Renal cortex interstitium (tissue), 15 donors: ENCODE measurements at places on chromosomes 6 and 20. TPM values are rescaled to one million over a fixed set of nuclear protein-coding genes. Genes with fewer than 3 reads are reported as not detected.

GRCh38 chr6:17211101-17211500, 70.1 kb upstream of the RBM24 start:
- no peak for DNase-seq

GRCh38 chr6:63447134-63447533, 125.1 kb upstream of the LOC128125822 start:
- no peak for DNase-seq

The HLA-DQA2 gene
- not detected for polyA plus RNA-seq

The EYA2 gene
- polyA plus RNA-seq, result 0.95 TPM

GRCh38 chr6:111183702-111184517, 96.6 kb downstream of the SLC16A10 start:
- DNase-seq, result no peak

The SLA2 gene
- polyA plus RNA-seq, result 0.55 TPM

DNA sequence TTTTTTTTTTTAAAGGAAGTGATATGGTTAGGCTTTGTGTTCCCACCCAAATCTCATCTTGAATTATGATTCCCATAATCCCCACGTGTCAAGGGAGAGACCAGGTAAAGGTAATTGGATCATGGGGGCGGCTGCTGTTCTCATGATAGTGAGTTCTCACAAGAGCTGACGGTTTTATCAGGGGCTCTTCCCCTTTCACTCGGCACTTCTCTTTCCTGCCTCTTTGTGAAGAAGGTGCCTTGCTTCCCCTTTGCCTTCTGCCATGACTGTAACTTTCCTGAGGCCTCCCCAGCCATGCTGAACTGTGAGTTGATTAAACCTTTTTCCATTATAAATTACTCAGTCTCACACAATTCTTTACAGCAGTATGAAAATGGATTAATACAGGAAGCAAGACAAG, 64.3 kb downstream of the ZFP64 start:
- DNase-seq, result no peak

The DDX27 gene
- 47.1 TPM for polyA plus RNA-seq

The LKAAEAR1 gene
- polyA plus RNA-seq, result 0.40 TPM

GRCh38 chr20:32240205-32240604, 32.5 kb downstream of the POFUT1 start:
- no peak for DNase-seq

The SCRT2 gene
- polyA plus RNA-seq, result 0.05 TPM

The ZNF165 gene
- 5.4 TPM for polyA plus RNA-seq

DNA sequence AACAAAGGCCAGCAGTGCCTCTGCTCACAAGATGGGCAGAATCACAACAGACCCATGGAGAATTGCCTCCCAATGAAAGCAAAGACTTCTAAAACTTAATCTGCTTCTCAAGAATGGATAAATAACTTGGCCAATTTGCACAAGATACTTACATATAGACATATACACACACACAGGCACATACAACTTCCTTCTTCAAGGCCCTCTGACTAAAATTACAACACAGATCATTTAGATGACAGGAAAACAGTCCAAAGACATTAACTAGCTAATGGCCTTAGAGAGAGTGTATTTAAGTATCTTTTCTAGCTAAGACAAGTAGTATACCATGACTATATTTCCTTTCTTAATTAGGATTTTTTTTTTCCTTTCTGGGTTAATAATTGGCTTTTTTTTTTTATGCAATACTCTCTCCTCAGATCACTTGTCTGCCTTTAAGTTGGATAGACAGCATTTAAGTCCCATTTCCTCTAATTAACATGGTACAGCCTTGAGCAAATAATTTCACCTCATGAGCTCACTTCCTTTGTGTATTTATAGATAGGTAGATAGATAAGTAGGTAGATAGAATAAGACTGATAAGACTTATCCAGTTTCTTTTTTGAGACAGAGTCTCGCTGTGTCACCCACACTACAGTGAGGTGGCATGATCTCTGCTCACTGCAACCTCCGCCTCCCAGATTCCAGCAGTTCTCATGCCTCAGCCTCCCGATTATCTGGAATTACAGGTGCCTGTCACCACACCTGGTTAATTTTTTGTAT, 70.0 kb downstream of the NRSN1 start:
- DNase-seq, result no peak

DNA sequence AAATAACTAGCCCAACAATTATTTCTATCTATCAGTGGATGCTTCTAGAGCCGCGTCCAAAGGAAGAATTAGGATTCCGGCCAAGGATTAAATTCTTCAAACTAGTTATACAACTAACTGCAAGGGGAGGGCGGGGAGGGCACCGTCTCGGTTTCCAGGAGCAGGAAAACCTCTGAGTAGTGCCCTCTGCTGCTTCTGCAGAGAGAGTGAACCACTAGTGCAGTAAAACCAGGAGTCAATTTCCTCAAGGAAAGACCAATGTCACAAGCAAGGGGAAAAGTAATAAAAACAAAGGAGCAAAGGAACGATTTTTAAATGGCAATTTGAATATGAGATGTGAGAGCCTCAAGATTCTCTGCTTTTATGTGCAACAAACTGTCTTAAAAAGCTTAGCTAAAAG, 16.5 kb upstream of the UBE2J1 start:
- DNase-seq, result no peak

The ZSCAN23 gene
- polyA plus RNA-seq, result 13.6 TPM

- DNase-seq, result no peak
These were observed 140.6 kb downstream of the TMEM242 start for GRCh38 chr6:157182503-157183264.

GRCh38 chr20:51411870-51412269, 130.6 kb downstream of the NFATC2 start:
- DNase-seq, result no peak

- DNase-seq, result no peak
These were observed 24.6 kb downstream of the GMEB2 start for GRCh38 chr20:63602321-63602720.

DNA sequence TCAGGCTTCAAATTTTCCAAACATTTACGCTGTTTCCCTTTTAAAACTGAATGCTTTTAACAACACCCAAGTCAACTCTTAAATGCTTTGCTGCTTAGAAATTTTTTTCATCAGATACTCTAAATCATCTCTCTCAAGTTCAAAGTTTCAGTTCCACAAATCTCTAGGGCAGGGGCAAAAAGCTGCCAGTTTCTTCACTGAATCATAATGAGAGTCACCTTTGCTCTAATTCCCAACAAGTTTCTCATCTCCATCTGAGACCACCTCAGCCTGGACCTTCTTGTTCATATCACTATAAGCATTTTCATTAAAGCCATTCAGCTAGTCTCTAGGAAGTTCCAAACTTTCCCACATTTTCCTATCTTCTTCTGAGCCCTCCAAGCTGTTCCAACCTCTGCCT, 69.1 kb downstream of the RNF217 start:
- DNase-seq, result no peak

GRCh38 chr6:134795691-134796090, 154.2 kb downstream of the ALDH8A1 start:
- no peak for DNase-seq

DNA sequence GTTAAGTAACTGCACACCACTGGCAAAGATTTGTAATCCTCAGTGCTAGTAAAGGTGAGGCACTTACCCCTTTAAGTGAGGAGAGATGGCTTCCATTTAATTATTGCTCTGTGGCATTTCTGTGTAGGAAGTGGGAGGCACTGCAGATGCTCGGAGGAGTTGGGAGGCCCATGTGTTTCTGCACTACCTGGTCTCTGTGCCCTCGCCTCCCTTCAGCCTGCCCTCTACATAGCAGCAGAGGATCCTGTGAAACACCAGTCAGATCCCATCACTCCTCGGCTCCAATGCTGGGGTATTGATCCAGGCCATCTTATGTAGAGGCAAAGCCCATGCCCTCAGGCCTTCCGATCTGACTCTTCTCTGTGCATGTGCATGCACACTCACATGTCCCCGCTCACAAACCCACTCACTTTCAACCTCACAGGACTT, 67.0 kb downstream of the SLX4IP start:
- no peak for DNase-seq

The MCCD1 gene
- 17.9 TPM for polyA plus RNA-seq

GRCh38 chr6:56984884-56985283, 30.0 kb downstream of the BEND6 start:
- DNase-seq, result no peak

GRCh38 chr6:147707524-147707923, 199.0 kb downstream of the SAMD5 start:
- DNase-seq, result no peak

GRCh38 chr6:52335576-52335975, 26.4 kb upstream of the PAQR8 start:
- no peak for DNase-seq

- no peak for DNase-seq
These were observed 11.2 kb upstream of the SRXN1 start for GRCh38 chr20:664151-664550.

DNA sequence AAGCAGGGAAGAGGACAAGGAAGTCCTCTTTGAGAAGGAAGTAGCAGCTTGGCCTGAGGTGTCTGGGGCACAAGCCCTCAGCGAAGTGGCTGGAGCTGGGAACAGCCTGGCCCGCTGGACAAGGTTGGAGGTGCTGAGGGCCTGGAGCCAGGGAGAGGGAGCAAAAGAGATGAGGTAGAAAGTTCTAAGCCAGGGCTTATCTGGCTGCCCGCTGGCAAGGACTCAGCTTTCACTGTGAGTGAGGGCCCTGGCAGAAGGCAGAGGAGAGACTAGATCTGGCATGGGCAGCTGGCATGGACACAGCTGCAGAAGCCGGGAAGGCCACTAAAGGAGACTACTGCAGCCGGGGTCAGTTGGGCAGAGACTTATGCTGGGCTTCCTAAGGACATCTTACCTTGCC, 21.8 kb upstream of the PCMTD2 start:
- DNase-seq, result no peak

The ARHGAP40 gene
- 0.86 TPM for polyA plus RNA-seq

The GCNT2 gene
- polyA plus RNA-seq, result 21.2 TPM

The BMP5 gene
- polyA plus RNA-seq, result 2.9 TPM

The CAGE1 gene
- polyA plus RNA-seq, result not detected

- DNase-seq, result no peak
These were observed 506.6 kb downstream of the DHX35 start for GRCh38 chr20:39468703-39469102.

DNA sequence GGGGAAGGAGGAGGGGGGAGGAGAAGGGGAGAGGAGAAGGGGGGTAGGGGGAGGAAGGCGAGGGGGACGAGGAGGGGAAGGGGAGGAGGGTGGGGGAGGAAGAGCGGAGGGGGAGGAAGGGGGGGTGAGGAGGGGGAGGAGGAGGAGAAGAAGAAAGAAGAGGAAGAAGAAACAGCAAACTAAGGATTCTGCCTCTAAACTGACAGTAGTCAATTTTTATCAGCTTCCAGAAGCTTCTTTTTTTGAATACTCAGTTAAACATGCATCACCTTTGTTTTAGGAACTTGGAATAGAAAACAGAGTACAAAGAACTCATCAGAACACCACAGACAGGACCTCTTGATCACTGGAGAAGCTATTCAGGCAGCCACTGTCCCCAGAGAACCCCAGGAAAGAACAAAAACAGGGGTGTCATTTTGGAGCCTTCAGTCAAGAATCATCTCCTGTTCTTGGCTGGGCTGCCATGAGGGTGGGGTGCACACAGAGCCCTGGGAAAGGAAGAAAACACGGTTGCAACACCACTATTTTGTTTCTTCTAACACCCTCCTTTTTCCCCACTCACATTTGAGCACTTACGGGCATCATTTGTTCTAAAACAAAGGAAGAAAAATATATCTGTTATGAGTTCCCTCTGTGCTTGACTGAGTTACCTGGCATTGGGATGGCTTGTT, 67.4 kb downstream of the TMEM170B start:
- DNase-seq, result no peak

The PRR18 gene
- polyA plus RNA-seq, result 0.45 TPM

GRCh38 chr6:45377043-45377553, 636 bp downstream of the SUPT3H start:
- no peak for DNase-seq

The B3GAT2 gene
- 2.4 TPM for polyA plus RNA-seq

The CLVS2 gene
- polyA plus RNA-seq, result 0.28 TPM

The E2F3 gene
- 19.3 TPM for polyA plus RNA-seq
